ENCODE measurements at places on chromosomes 16 and 17.

- no peaks in the 10 kb centered on the region for H3K27me3 ChIP-seq
- H3K27ac ChIP-seq = no peak overlapping the region
- no peaks in the 10 kb centered on the region for H3K36me3 ChIP-seq
- H3K4me3 ChIP-seq = no peak overlapping the region
- no peaks in the 10 kb centered on the region for H3K4me1 ChIP-seq
These were observed 360.8 kb downstream of the C16orf95 start for GRCh38 chr16:86956437-86956836.

GRCh38 chr16:85365120-85365519, 248.0 kb upstream of the GSE1 start:
- no peak for DNase-seq
- H3K36me3 ChIP-seq = no peaks in the 10 kb centered on the region
- peaks cover 4% of the 10 kb centered on the region for H3K4me1 ChIP-seq

DNA sequence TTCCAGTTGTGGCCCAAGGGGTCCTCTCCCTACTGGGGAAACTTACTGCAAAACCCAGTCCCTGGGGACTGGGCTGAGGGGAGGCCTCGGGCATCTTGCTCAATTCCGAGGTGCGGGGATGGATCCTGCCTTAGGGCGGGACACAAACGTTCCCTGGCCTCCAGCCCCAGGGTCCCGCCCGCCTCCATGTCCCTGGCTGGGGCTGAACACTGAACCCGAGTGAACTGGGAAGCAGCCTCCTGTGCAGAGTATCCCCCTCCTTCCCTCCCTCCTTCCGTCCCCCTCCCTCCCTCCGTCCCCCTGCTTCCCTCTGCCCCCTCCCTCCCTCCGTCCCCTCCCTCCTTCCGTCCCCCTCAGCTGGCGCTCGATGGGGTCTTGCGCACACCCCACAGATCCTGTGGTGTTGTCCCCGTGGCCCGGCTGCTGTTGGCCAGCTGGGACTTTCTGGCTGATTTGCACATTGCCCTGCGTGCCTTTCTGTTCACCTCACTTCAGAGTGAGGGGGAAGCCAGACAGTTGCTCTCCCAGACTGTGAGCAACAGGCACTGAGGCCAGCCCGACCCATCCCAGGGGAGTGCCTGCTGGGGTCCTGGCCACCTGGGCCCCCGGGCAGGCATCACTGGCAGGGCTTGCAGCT, 5.5 kb downstream of the TRAF7 start:
- no peaks in the 10 kb centered on the region for H3K36me3 ChIP-seq
- peaks cover 37% of the 10 kb centered on the region for H3K4me1 ChIP-seq
- H3K27ac ChIP-seq = peak overlapping the region; percentile 92
- no peaks in the 10 kb centered on the region for H3K27me3 ChIP-seq
- H3K4me3 ChIP-seq = peak overlapping the region; percentile 49
- DNase-seq = no peak

DNA sequence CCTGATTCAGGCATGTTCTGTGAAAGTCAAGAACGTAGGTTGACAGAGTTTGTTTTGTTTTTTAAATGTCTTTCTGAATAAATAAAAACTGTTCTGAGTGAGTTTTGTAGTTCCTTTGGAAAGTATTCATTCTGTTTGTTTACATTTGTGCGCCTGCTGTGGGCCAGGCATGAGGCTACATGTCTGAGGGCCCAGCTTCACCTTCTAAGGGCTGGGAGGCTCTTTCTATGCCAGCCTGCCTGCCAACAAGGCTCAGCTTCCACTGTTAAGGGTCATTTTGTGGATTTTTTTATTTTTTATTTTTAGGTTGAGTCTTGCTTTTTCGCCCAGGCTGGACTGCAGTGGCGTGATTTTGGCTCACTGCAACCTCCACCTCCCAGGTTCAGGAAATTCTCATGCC, 6.1 kb downstream of the WWOX start:
- DNase-seq = no peak
- H3K4me1 ChIP-seq = no peaks in the 10 kb centered on the region
- no peak overlapping the region for H3K27ac ChIP-seq
- no peaks in the 10 kb centered on the region for H3K36me3 ChIP-seq
- no peak overlapping the region for H3K4me3 ChIP-seq

- H3K27me3 ChIP-seq = no peaks in the 10 kb centered on the region
- H3K27ac ChIP-seq = no peak overlapping the region
These were observed 588.7 kb downstream of the RBFOX1 start for GRCh38 chr16:7921345-7921744.

- H3K27ac ChIP-seq = no peak overlapping the region
- H3K4me1 ChIP-seq = peaks cover 23% of the 10 kb centered on the region
- no peaks in the 10 kb centered on the region for H3K27me3 ChIP-seq
- no peak overlapping the region for H3K4me3 ChIP-seq
- DNase-seq = no peak
These were observed 3.6 kb downstream of the GP1BA start for GRCh38 chr17:4935650-4936049.

- no peak overlapping the region for H3K27ac ChIP-seq
- no peaks in the 10 kb centered on the region for H3K36me3 ChIP-seq
- no peak overlapping the region for H3K4me3 ChIP-seq
- H3K27me3 ChIP-seq = no peaks in the 10 kb centered on the region
- no peaks in the 10 kb centered on the region for H3K4me1 ChIP-seq
These were observed 325.4 kb downstream of the ZFHX3 start for GRCh38 chr16:72722552-72722951.

DNA sequence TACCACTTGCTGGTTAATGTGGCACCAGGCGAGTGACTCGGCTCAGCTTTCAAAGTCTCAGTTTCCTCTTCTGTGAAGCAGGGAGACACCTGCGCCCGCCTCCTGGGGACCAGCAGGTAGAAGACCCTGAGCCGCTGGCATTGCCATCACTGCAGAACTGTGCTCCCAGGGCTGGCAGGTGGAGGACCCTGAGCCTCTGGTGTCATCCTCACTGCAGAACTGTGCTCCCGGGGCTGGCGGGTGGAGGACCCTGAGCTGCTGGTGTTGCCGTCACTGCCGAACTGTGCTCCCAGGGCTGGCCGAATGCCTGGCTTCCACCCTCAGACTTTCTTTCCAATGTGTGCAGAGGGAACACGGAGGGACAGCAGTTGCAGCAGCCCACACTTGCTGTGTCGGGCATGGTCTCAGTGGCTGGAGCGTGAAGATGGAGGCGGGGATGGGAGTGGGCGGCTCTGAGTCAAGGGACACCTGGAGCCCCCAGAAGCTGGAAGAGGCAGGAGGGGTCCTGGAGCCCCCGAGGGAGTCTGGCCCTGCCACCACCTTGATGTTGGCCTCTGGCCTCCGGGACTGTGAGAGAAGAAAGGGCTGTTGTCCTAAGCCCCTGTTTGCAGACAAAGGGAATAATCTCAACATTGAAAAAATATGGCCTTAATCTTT, 75.8 kb upstream of the METTL9 start:
- H3K36me3 ChIP-seq = no peaks in the 10 kb centered on the region
- H3K27ac ChIP-seq = peak overlapping the region; percentile 44
- no peak overlapping the region for H3K4me3 ChIP-seq
- H3K4me1 ChIP-seq = peaks cover 6% of the 10 kb centered on the region
- no peak for DNase-seq
- H3K27me3 ChIP-seq = no peaks in the 10 kb centered on the region

DNA sequence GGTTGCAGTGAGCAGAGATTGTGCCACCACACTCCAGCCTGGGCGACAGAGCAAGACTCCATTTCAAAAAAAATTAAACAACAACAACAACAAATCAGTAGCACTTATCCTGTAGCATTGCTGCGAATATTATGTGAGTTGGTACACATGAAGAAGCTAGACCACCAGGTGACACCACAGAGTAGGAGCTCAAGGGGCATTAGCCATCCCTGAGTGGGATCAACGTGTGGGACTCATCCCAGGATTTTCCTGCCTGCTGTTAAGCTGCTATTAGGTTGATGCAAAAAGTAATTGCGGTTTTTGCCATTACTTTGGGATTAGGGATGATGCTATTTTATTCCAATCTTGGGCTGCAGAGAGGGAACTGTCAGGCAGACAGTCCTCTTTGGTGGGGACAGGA, 47.2 kb downstream of the OTOA start:
- DNase-seq = no peak
- H3K4me1 ChIP-seq = no peaks in the 10 kb centered on the region
- no peaks in the 10 kb centered on the region for H3K27me3 ChIP-seq
- H3K36me3 ChIP-seq = no peaks in the 10 kb centered on the region
- no peak overlapping the region for H3K4me3 ChIP-seq

- H3K27me3 ChIP-seq = no peaks in the 10 kb centered on the region
- no peaks in the 10 kb centered on the region for H3K36me3 ChIP-seq
- H3K4me1 ChIP-seq = no peaks in the 10 kb centered on the region
These were observed 20.4 kb downstream of the TRIM16 start for GRCh38 chr17:15663691-15664090.

- no peak overlapping the region for H3K27ac ChIP-seq
- no peak for DNase-seq
- H3K36me3 ChIP-seq = no peaks in the 10 kb centered on the region
- H3K4me3 ChIP-seq = no peak overlapping the region
- H3K4me1 ChIP-seq = no peaks in the 10 kb centered on the region
These were observed 237.0 kb downstream of the HAPSTR1 start for GRCh38 chr16:9328411-9328810.

DNA sequence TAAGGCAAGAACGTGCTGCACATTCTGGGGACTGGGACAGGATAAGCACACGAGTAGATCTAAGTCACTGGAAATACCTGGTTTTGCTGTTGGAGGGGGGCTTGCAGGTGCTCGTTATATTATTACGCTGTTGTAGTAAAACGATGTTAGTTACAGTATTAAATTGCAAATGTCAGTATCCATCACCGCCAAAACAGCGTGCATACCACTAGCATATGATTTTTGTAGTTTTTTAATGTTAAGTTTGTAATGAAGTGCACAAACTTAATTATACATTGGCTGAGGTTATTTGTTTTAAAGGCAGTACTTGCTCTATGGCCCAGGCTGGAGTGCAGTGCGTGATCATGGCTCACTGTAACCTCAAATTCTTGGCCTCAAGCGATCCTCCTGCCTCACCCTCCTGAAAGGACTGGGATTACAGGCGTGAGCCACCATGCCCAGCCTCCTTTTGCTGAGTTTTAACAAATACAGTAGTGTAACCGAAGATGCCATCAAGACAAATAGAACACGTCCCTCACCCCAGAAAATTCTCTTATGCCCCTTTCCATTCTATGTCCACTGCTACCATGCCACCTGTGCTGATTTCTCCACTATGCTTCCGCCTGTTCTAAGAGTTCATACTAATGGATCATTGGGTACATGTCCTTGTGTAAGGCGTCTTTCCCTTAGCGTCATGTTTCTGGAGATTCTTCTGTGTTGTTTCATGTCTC, 20.7 kb upstream of the CSNK1D start:
- H3K4me1 ChIP-seq = peaks cover 21% of the 10 kb centered on the region
- no peak for DNase-seq
- peak overlapping the region; percentile 83 for H3K4me3 ChIP-seq
- H3K27me3 ChIP-seq = no peaks in the 10 kb centered on the region
- H3K27ac ChIP-seq = peak overlapping the region; percentile 96

DNA sequence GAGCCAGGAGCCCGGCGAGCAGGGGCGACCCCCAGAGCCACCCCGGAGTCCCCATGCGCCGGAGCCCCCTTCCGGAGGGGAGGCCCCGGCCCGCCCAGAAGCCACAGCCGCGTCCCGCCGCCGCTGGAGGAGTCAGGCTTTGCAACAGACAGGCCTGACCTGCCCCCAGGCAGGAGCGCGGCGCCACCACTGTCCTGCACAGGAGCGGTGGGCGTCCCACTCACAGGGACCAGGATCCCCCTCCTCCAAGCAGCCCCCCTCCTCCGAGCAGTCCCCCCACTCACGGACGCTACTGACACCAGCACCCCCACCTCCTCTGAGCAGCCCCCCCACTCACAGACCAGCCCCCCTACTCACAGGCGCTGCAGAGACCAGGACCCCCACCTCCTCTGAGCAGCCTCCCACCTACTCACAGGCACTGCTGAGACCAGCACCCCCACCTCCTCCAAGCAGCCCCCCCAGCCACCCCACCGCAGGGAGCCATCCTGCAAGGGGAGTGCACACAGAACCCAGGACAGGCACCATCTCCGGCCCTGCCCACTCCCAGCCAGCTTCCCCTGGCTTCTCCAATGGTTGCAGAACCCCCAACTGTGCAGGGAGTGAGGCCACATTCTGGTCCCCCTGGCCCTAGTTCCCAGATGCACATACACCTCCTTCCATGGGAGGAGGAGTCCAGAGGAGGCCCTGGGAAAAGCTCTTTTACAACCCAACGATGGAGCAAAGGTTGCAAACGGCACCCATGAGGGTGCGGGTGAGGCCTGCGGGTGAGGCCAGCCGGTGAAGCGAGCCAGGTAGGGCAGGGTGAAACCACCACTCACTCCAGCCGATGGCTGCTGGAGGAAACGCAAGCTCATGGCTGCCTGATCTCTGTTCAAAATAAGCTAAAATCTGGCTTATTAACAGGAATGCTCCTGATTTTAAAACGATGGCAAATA, 69.9 kb downstream of the ABR start:
- no peaks in the 10 kb centered on the region for H3K27me3 ChIP-seq
- DNase-seq = no peak
- no peaks in the 10 kb centered on the region for H3K36me3 ChIP-seq
- peaks cover 19% of the 10 kb centered on the region for H3K4me1 ChIP-seq

DNA sequence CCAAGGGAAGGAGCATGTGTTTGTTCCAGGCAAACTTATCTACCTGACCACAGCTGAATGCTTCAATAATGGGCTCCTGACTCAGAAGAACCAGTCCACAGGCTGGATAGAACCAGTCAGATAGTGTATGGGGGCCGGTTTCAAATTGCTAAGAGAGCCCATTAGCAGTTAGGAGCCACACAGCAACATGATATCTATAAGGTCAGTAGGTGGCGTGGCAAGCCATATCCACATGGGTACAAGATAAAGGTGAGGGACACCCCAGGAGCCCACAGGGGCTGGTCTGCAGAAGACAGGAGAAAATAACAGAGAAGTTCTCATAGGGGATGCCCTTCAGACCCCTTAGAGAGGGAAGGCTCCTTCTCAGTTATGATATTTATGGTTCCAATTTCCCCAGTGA, 31.6 kb upstream of the CDRT15 start:
- H3K4me3 ChIP-seq = no peak overlapping the region
- H3K36me3 ChIP-seq = no peaks in the 10 kb centered on the region
- no peak for DNase-seq
- H3K27ac ChIP-seq = no peak overlapping the region

DNA sequence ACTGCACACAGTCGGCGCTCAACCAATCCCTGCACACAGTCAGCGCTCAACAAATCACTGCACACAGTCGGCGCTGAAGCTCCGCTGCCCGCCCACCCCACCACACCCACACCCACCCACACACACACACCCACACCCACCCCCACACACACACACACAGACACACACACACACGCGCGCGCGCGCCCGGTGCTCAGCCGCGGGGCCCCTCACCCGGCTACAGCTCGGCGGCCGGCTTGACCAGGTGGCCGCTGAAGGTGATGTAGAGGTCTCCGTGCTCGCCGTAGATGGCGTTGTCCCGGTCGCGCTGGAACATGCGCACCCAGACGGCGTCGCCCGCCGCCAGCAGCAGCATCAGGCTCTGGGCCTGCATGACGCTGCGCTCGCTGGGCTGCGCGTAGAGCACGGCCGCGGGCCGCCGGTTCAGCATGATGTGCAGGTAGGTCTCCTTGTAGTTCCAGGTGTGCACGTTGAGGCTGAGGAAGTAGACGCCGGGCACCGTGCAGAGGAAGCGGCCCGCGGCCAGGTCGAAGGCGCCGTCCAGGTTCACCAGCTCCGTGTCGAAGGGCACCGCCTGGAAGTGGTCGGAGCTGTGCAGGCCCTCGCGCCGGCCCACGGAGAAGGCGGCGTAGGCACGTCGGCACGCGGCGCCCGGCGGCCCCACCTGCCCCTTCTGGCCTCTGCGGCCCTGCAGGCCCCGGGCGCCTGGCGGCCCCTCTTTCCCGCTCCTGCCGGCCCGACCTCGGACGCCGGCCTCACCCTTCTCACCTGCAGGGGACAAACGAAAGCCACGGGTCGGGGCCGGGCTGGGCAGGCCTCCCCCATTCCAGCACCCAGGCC, 2.5 kb downstream of the C1QTNF8 start:
- H3K4me1 ChIP-seq = peaks cover 10% of the 10 kb centered on the region
- no peak for DNase-seq
- peaks cover 10% of the 10 kb centered on the region for H3K27me3 ChIP-seq

Data from breast epithelium (tissue), 4 donors.